ENCODE measurements at places on chromosomes 1 and 21.

DNA sequence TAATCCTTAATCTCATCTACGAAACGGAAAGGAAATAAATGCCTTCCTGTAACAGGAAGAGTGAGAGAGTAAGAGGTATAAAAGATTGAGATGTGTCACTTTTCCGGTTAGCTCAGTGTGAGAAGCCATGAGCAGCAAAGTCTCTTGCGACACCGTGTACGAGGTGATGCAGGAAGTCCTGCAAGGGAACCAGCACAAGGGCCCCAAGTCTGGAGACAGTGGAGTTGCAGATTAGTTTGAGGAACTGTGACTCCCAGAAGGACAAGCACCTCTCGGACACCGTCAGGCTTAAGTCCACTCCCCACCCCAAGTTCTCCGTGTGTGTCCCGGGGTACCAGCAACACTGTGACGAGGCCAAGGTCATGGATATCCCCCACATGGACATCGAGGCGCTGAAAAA lies 592.3 kb upstream of the ADGRL2 start:
- no peak for DNase-seq

- DNase-seq, result no peak
Observed at GRCh38 chr21:42317826-42318746, 2.9 kb upstream of the TFF3 start.

DNA sequence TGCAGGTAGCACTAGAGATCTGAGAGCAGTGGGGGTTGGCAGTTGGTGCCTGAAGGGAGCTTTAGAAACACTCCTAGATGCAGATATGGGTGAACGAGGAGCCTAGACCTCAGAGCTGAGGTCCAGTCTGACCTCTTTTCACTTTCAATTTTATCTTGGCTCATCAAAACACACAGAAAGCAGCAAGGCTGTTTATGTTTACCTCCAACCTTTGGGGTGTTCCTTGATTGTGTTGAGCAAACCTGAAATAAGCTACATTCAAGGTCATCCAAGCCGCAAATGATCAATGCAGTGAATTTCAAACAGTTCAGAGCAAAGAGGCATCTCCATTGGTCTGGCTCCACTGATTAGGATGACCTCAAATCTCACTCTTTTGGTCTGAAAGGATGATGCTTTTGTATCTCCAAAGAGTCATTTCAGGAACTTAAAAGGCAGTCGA lies 1.3 kb downstream of the LY9 start:
- no peak for DNase-seq

DNA sequence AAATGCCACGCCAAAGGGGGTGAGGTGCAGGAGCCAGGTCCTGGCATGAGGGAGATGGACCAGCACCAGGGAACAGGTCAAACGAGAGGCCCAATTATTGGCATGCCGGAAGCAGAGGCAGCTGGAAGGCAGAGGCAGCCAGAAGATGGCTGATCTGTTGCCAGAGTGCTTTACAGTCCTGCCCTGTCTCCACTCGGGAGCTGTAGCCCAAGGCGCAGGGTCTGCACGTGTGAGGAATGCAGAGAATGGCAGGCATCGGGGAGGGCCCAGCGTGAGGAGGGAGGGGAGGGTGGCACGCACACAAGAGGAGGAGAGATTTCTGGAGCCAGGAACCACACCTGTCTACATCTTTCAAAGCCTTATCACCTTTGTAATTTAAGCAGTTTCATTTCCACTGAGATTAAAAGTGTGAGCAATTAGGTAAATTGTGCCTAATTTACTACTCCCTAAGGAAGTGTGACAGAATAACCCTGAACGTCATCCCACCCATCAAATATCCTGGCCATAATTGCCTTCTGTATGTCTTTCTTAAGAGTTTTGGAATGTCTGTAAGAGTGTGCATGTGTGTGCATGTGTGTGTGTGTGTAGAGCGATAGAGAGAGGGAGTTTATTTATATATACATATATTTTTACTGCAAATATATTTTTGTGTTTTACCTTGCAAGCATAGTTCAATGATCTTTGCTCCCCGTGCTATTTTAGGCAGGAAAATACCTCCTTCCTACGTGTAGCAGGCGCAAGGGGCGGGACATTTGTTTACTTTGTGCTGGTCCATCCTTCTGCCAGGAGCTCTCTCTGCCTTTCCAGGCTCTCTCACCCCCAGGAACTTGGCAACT lies 125.5 kb upstream of the SERBP1 start:
- DNase-seq, result no peak

DNA sequence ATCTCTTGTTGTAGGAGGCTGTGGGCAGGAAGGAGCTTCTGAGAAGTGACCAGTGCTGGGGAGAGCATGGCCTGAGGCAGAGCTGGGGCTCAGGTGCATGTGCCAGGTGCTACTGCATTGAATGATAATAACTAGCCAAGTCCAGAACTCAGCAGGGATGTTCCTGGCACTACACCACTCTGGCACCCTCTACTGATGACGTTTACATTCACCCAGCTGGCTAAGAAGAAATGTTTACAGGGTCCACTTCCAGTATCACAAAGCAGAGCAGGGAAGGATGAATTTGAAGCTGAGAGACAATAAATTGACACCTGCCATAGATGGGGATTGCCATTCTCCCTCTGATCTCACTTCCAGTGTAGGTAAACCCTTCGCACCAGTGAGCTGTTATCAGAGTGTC lies 411.8 kb downstream of the SETD4 start:
- DNase-seq, result no peak

DNA sequence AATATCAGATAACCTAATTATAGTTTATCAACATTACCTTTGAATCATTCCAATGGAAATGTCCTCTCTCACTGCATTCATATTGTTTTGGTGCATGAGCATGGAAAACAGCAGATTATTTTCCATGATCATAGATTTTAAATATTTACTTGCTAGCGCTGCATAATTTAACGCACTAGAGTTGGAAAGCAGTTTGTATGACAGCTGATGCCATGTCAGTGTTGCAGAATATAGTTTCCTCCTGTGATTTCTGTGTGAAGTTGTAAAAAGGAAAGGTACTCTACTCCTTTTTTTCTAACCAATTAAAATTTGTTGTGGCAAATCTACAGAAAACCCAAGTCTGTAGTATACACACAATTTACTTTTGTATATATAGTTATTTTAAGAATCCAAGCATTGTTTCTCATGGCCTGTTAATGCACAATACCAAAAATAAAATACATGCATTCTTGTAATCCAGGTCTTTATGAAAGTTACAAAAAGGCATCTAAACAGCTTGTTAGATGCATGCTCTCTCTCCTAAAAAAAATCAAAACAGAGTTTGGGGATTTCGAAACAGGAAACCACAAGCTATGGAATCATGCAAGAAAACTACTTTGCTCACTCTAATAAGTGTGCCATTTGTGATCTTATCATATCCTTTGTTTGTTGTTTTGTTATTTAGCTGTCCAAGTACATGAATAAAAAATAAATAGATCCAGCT lies 1.9 kb upstream of the ATG4C start:
- DNase-seq, result no peak

DNA sequence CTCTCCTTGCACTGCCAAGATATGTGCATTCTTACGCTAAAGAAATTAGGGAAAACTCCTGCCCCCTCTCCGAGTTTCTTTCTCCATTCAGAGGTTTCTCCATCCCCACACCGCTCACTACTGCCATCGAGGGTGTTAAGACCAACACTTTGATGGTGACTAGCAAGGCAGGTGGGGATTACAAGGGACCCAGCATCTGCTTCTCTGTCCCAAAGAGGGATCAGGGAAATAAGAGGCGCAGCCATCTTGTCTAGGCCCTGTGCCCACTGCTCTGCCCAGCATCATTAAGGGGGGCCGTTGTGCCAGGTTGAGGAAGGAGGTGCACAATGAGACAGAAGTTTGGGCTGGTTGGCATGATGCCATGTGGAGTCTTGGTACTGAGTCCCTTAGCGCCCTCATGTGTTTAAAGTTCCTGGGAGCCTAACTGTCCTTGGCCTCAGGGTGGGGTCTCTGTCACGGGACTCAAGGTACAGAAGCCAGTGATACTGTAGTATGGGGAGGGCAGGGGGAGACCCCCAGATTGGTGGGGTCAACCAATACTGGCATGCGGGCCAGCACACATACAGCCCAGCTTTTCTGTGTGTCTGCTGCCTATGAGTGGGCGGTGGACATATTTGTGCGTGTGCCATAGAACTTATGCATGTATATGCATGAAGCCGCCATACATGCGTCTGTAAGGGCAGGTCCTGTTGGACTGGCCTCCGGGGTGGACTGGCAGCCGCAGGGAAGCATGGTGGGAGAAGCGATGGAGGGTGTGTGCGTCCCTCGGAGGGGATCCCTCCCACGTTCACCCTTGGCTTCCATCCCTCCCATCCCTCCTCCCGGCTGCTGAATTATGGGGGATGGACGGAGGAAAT lies 5.5 kb downstream of the EFNA3 start:
- no peak for DNase-seq

DNA sequence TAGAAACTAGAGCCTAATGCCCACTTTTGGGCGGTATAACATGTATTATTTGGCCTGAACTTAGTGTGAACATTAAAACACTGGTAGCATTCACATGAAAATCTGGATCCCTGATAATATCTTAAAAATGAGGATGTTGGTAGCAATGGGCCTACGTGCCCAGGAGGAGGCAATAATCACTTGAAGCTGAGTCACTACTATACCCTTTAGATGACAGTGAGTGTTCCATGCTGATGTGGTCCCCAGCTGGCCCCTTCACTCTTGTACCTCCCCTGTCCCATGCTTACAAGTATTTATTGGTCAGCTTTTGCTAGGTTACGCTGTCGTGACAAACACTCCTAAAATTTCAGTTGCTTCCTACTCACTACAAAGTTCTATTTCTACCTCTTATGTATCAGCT lies 23.0 kb upstream of the POU2F1 start:
- no peak for DNase-seq

- no peak for DNase-seq
Observed at GRCh38 chr1:109864047-109864822, 46.4 kb upstream of the CSF1 start.

- DNase-seq, result no peak
Observed at GRCh38 chr1:86227026-86227425, 70.5 kb upstream of the COL24A1 start.

- no peak for DNase-seq
Observed at GRCh38 chr1:11492235-11492634, 13.3 kb downstream of the DISP3 start.

- DNase-seq, result no peak
Observed at GRCh38 chr1:61173118-61173517, 90.8 kb downstream of the NFIA start.

DNA sequence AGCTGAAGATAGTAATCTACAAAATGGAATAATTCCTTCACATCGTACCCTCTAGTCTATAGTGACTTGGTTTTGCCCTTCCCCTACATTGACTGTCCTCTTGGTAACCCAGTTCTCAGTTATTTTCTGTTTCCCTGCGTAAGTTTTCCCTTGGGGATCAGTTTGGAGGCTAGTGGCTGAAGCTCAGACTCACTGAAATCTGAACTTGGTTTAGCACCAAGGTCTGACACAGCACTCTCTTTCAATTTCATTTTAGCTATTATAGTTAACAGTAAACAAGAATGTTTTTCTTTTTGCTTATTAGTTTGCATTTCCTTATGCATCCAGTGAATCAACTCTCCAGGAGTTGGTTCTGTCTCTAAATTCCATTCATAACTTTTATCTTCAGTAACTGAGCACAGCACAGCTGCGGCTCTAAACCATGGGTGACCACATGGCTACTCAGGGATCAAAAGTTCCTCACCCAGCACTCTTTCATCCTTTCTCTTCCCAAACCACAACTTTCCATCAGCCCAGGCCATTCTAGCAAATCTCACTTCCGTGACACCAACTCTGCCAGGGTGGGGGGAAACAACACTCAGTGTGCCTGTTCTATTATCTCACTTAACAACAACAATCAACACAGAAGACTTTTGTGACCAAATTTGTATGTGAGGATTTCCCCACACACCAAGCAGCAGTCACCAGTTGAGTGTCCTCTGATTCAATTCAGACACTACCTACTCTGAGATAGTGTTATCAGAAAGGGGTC lies 17.6 kb upstream of the IFI6 start:
- DNase-seq, result no peak

DNA sequence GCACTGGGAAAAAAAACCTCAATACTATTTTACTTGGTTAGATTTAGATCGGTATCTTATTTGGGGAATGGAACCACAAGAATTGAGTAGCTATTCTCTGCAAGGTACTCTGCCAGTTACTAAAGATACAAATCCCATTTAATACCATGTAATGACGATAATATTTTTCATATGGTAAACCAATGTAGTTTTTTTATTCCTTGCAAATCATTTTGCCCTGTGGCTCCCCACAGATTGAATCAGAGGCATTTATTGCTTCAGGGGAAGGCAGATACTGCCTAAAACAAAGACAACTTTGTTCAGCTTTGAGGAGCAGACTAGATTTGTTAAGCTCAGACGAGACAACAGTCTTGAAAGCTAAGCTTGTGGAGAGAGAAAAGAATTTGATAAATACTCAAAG lies 226.7 kb upstream of the RUNX1 start:
- DNase-seq, result no peak

GRCh38 chr21:39066829-39067780 lies 116.1 kb downstream of the PSMG1 start:
- DNase-seq, result no peak

- no peak for DNase-seq
Observed at GRCh38 chr1:183622884-183623785, 12.4 kb downstream of the ARPC5 start.
